ENCODE measurements at places on chromosomes 1 and 21.

GRCh38 chr1:161071886-161072371, 2.2 kb upstream of the ARHGAP30 start:
- DNase-seq = peak; percentile 45

GRCh38 chr1:3453203-3453761, 1.2 kb upstream of the ARHGEF16 start:
- DNase-seq = peak; percentile 67

- no peak for DNase-seq
Measured at GRCh38 chr1:224800486-224801119, 128.9 kb upstream of the DNAH14 start.

DNA sequence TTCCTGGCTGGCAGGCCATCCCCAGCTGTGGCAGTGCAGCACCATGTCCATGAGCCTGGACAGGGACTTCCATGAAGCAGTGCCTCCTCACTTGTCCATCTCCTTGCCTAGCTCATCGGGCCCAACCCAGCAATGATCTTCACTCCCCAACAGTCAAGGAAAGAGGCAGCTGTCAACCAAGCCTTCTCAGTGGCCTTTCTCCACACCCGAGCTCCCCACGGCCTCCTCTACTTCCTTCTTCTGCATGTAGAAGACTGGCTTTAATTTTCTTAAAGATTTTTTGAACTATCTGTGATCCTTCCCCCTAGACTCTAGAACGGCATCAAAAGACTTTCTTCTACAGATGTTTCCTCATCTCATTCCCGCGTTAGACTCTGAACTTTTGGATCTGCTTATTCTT, 65.5 kb upstream of the COA6 start:
- DNase-seq = no peak

GRCh38 chr21:33022828-33023573, 2.7 kb upstream of the OLIG2 start:
- DNase-seq = no peak

DNA sequence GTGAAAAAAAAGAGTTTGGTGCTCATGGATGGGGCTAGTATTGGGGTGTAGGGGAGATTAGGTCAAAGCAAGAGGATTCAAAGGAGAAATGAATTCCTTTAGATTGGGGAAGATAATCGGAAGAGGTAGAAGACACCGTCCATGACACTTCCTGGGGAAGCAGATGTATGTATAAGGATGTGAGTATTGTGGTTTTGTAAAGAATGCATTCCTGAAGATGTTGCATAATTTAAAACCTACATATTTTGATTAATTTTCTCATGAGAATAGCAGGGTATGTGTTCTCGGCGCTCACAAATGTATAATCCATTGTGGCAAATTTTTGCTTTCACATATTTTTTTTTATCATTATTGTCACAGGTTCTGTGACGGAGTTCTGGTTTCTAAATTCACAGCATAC, 5.5 kb upstream of the LGALS8 start:
- no peak for DNase-seq

DNA sequence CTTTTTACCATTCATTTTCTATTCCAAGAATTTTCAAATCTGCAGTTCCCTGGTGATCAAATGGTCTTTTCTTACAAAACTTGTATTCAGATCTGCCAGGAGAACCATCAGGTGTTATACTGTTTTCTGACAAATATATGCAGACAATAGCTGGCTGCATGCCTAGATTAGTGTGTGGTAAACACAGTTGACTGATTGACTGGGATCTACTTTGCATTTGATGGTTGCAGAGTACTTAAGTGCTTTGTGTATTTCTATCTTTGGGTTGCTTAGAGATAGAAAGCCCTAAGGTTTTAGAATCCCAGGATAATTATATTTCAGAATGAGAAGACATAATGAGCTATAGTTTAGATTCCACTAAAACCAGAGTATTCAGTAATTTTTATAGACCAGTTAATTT, 102.0 kb upstream of the CHODL start:
- no peak for DNase-seq

- DNase-seq = no peak
Measured at GRCh38 chr1:63321785-63322113, 618 bp upstream of the FOXD3 start.

Data from kidney capillary endothelial cell (primary cell).